ENCODE measurements at places on chromosomes 11 and 22.
A peak's percentile ranks its signal among the peaks of the same experiment; 100 is the strongest.

GRCh38 chr22:50139843-50140415 is 30.6 kb upstream of the PANX2 start:
- no peak for DNase-seq

GRCh38 chr11:47593934-47594855 is at the start of gene C1QTNF4:
Gene C1QTNF4, minus strand, starts transcription at chr11:47594411. Its CDS starts 3,601 bp downstream, at chr11:47590810.
- no peak for DNase-seq

- no peak for DNase-seq
Measured at GRCh38 chr11:8328231-8328794, 64.6 kb upstream of the LMO1 start.

DNA sequence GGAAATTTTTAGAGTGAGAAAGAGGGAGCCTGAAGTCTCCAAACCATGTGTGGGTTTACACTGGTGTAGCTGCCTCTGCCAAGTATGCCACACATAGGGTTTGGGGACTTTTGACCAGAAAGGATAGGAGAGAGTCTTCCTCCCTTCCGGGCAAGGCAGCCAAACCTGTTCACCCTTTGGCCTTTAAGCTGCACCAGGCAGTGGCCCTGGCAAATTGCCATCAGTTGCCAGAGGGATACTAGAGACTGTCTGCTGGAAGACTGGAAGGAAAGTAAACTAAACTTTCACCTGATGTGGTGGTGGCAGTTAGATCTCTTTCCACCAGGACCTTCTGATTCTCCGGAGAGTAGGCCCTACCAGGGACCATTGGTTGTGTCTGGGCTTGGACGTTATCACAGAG is 1263.2 kb downstream of the FAM181B start:
- no peak for DNase-seq

DNA sequence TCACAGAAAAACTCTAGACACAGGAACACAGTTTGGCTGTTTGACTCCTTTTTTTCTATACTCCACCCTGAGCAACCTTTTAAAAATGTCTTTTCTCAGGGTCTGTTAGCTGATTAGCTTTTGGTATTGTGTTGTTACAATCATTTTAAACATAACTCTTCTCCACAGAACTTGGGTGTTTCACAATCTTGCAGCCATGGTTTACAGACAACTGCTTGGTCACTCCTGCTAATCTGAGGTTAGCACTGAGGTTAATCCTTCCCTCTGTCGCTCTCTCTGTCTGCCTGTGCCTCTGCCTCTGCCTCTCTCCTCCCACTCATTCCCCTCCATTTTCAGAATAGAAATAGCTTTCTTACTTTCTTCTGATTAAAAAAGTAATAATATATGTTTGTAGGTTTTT is 62.4 kb upstream of the ZBED5 start:
- peak; percentile 61 for DNase-seq

DNA sequence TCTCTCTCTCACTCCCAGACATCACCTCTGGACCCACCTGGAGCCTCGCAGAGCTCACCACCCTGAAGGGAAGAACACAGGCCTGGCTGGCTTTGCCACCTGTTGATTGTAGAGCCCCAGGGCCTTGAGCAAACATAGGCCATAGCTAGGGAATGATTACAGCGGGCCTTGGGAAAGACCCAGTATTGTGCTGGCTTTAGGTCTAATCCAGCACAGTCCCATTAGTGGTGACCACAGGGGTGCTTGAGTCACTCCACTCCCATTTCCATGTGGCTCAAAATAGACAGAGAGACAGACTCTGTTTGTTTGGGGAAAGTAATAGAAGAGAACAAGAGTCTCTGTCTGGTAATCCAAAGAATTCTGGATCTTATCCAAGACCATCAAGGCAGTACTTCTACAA is 42.7 kb upstream of the FAM181B start:
- no peak for DNase-seq

DNA sequence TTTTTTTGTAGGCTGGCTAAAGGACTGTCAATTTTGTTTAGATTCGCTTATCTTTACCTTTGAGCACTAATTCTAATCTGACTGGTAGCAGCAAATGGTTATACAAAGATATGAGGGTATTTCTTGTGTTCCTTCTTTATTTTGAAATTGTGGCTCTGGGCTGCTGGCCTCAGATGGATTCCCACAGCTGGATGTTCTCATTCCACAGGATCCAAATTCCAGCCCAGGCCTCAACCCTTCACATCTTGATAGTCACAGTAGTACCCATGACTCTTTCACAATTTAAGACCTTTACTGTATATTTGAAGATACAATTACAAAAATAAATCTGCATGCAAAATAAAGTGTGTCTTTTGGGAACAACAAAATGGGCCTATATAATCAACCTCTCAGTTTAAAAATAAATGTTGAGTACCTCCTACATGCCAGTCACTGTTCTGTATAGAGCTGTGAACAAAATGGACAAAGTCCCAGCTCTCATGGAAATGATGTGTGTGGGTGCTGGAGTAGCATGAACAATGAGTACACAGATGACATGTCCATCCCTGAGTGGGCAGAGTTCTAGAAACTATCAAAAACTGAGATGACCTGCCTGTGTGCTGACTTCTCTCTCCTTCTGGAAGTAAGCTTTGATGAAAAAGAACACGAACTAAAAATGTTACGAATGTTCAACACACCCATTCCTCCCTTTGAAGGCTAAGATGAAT is 51.7 kb upstream of the FBXO3 start:
- DNase-seq, result peak; percentile 20

- no peak for DNase-seq
Measured at GRCh38 chr22:35522225-35523149, 18.1 kb upstream of the RASD2 start.

- DNase-seq, result peak; percentile 63
Measured at GRCh38 chr11:75577207-75577606, 15.2 kb downstream of the SERPINH1 start.

DNA sequence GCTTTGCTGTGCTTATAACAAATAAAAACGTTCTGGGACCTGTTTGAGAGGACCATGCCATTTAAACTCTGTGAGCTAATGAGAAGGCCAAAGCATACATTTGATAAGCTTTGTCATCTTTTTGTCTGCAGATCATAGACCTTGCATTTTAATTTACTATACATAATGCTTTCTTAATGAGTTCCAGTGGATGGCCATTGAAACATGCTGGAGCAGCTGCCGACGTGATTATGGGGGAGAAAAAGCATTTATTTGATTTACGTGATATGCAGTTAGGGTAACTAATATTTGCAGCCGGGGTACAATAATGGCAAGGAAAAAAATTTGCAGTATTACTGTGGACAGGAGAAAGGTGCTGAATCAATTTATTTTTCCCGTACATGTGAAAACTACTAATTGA is 240.2 kb downstream of the FAT3 start:
- no peak for DNase-seq

DNA sequence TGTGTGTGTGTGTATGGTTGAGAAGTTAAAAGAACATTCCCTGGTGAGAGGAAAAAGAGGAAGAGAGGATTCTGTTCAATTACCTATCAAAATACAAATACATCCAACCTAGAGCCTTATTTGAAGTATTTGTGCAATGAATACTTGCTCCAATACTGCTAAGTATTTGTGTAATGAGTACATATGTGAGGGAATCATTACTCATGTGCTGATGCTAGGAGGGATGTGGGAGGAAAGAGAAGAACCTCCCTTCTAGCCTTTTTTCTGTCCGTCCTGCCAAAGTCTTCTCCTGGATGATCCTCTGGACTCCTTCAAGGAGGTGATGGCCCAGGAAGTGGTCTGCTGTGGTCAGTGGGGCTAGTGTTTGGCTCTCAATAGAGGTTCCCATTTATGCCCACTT is 36.0 kb upstream of the ACCSL start:
- DNase-seq, result peak; percentile 89

GRCh38 chr11:46697723-46698122 is 2.7 kb downstream of the ARHGAP1 start:
- DNase-seq, result no peak

DNA sequence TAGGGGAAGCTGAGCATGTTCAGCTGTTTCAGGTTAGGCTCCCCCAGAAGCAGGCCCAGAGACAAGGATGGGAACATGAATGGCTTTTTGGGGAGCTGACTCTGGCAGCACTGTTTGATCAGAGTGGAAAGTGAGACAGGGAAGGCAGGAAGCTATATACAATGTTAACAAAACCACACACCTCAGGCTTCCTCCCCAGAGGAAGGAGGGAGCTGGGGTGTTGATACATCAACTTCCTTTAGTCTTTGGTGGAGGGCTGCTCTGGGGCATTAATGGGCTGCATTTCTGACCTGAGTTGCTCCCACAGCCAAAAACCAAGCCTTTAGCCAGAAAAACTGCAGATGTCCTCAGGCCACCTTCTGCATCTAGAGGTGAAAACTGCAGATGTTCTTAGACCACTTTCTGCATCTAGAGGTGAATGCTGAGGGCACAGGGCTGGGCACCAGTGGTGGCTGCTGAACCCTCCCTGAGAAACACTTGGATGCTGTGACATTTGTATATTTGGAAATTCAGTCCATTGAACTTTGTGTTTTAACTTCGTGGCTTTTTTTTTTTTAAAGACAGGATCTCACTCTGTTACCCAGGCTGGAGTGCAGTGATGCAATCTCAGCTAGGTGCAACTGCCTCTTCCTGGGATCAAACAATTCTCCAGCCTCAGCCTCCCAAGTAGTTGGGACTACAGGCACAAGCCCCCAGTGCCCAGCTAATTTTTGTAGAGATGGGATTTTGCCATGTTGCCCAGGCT is 49.9 kb downstream of the KIAA1671 start:
- DNase-seq, result no peak

DNA sequence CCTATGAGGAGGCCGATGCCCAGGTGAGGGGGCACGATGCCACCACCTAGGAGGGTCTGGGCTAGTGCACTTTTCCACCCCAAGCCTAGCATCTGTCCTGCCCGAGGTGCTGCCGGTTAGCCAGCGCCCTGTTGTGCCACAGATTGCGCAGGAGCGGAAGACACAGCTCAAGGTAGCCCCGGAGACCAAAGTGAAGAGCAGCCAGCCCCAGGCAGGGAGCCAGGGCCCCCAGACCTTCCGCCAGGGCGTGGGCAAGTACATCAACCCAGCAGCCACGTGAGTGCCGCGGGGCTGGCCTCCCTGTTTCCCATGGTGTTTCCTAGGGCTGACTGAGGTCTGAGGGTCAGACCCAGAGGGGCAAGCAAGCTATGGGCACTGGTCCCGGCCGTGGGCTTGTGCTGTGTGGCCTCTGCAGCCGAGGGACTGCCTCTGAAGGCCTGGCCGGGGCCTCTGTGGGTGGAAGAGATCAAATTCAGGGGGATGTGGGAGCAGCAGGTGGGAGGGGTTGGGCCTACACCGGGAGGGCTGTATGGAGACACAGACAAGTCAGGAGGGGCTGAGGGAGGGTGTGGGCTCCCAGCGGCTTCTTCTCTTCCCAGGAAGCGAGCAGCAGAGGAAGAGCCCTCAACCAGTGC is 29.1 kb downstream of the PPIL2 start:
- DNase-seq, result no peak

- DNase-seq, result peak; percentile 30
Measured at GRCh38 chr11:33731723-33732531, 4.3 kb downstream of the CD59 start.

DNA sequence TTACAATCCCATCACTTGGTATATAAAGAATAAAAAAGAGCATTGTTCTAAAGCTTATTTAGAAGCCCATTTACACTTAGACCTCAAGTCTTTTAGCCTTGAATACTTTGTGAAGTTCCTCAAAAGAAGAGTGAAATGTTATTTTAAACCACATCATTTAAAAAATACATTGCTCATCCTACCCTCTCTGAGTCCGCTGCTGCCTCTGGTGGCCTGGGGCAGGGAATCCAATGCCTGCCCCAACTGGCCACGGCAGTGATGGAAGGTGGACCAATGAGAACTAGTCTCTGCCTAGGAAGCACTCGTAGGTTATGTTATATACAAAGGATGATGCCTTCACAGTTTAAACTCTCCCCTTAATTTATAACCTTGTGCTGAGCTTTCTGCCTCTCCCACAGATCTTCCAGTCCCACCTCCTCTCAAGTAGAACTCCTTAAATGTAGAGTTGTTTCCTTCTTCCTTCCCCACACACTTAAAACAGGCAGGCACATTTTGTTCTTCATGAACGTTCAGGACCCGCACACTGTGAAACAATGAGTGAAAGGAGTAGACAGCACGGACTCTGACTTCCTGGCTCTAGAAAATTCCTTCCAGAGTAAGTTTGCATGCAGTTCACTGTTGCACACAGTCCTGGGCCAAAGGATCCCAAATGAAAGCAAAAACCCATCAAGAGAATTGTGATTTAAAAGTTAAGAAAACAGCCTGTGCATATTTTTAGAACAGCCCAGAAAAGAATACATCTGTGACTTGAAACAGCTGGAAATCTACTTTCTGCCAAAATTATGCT is 167.8 kb downstream of the RRAS2 start:
- no peak for DNase-seq

DNA sequence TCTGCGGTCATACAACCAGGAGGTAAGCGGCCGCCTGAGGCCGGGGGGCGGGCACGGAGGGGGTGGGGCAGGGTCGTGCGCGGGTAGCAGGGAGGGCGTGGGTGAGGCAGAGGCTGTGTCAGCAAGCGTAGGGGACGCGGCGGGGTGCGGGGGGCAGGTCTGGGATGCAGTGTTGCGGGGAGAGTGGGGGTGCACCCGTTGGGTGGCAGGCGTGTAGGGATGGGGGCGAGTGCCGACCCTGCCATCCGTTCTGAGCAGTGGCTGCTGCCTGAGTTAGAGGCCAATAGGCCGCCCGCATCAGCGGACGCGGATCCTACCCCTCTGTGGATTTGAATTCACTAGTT is 1.4 kb downstream of the RIC8A start:
- no peak for DNase-seq

GRCh38 chr22:46373921-46374662 is 38.6 kb downstream of the TRMU start:
- DNase-seq, result no peak

GRCh38 chr22:27896245-27896644 is 22.8 kb downstream of the PITPNB start:
- no peak for DNase-seq

DNA sequence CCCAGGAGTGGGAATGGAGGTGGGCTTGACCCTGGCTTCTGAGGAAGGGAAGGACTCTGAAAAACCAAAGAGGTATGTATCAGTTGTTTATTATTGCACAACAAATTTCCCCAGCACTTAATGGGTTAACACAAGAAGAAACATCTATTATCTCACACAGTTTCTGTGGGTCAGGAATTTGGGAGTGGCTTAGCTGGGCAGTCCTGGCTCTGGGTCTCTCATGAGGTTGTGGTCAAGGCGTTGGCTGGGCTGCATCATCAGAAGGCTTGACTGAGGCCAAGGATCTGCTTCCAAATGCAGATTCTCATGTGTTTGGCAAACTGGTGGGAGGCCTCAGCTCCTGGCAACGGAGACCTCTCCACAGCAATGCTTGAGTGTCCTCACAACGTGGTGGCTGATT is 17.5 kb upstream of the SMIM38 start:
- DNase-seq, result peak; percentile 81

DNA sequence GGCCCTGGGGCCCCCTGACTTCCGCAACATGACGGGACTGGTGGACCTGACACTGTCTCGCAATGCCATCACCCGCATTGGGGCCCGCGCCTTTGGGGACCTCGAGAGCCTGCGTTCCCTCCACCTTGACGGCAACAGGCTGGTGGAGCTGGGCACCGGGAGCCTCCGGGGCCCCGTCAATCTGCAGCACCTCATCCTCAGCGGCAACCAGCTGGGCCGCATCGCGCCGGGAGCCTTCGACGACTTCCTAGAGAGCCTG is 992 bp downstream of the LRFN4 start:
- no peak for DNase-seq

GRCh38 chr11:109978895-109979294 is 114.3 kb upstream of the ZC3H12C start:
- DNase-seq, result no peak

Measured in GM23248 (cell line).